Regular cardiac myocyte (primary cell): ENCODE measurements at places on chromosomes 4 and X. TPM values are rescaled to one million over a fixed set of nuclear protein-coding genes. Genes with fewer than 3 reads are reported as not detected.

Gene MID1
- total RNA-seq: 10.2 and 19.7 TPM in 2 replicates

Gene MAGEE2
- total RNA-seq: not detected in 2 replicates

Gene ARMCX5
- 11.5 and 17.5 TPM in 2 replicates for total RNA-seq

Gene SERPINA7
- total RNA-seq: not detected in 2 replicates

Gene TKTL2
- total RNA-seq: not detected in 2 replicates

Gene TEX13C
- total RNA-seq: not detected in 2 replicates

Gene ATP7A
- total RNA-seq: 13.2 and 17.8 TPM in 2 replicates

Gene RBMX2
- total RNA-seq: 17.1 and 17.5 TPM in 2 replicates

Gene ABCG2
- total RNA-seq: 10.1 and 14.6 TPM in 2 replicates

Gene AKAP14
- total RNA-seq: not detected in 2 replicates

Gene NPFFR2
- not detected in 2 replicates for total RNA-seq

Gene LDB2
- 15.5 and 27.1 TPM in 2 replicates for total RNA-seq

Gene TRO
- total RNA-seq: 10.2 and 20.9 TPM in 2 replicates

Gene AFP
- total RNA-seq: 0.38 and 0.85 TPM in 2 replicates

Gene PCDH19
- total RNA-seq: under 0.01 TPM in 2 replicates

Gene CT45A1
- not detected in 2 replicates for total RNA-seq

Gene MAGEB2
- total RNA-seq: not detected in 2 replicates

Gene SSX3
- not detected in 2 replicates for total RNA-seq

Gene DGAT2L6
- total RNA-seq: not detected in 2 replicates

Gene MTTP
- under 0.01 TPM in 2 replicates for total RNA-seq
